ENCODE measurements at places on chromosomes 3 and 15. TPM values are rescaled to one million over a fixed set of nuclear protein-coding genes. Genes with fewer than 3 reads are reported as not detected.

The SELENOS gene
- total RNA-seq, result 65.6 TPM

The GOLGA8F gene
- not detected for total RNA-seq

The CPNE4 gene
- total RNA-seq, result 1.8 TPM

The HTR3E gene
- 7.1 TPM for total RNA-seq

The TMC3 gene
- not detected for total RNA-seq

GRCh38 chr3:16207031-16207430 lies 32.6 kb downstream of the GALNT15 start:
- DNase-seq, result no peak

DNA sequence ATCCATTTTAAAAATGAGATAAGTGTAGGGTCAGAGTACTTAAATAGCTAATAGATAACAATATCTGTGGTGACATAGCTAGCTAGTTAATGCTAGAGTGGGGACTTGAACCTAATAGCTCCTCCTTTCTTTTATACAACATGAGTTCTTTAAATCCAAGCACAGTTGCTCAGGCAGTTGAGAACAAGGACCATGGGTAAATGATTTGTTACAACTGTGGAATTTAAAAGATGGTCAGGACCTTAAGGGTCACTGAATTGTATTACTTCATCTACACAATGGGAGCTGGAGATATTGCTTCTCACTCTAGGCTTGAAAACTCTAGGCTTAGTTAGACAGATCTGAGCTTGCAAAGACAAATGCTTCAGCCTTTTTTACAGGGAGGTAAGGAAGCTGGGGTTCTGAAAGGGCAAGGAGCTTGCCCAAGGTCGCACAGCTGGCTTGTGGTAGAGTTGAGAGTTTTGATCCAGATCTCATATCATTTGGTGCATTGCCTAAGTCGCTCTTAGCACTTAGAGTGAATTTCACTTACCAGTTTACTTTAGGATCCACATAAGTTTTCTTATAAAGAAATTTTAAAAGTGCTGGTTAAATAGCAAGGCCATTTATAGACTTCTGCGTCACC lies 90.2 kb downstream of the EDEM1 start:
- DNase-seq, result no peak

- no peak for DNase-seq
Measured at GRCh38 chr15:78619022-78619950, 1.5 kb downstream of the CHRNA3 start.

- peak; percentile 68 for DNase-seq
Measured at GRCh38 chr3:127744253-127744815, 71.6 kb downstream of the ABTB1 start.

DNA sequence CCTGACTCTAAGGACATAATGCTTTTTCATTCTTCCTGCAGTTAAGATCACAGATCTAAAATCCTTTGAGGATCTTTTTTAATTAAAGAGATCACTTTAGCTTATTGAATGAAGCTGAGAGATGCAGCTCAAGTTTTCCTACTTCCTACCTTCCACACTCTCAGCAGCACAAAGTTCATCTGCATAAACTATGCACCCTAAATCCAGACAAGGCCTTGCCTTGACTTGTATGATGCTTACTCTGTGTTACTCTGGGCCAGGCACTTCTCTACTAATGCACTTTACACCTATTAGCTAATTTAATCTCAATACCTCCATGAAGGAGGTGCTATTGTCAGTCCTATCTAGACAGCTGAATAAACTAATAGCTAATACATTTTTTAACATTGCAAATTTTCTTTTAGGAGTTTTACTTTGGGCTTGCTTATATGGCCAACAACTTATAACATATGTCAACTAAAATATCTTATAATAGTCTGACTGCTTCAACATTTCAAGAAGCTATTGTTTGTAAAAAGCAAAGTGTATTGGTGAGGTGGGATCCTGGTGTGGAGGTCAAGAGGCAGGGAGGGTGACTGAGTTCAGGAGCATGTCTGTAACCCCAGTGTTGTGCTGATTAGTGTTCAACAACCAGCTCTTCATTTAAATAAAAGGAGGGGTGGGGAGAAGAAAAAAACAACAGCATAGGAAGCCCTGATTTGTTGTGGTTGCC lies 172.4 kb upstream of the ATP11B start:
- DNase-seq, result no peak

DNA sequence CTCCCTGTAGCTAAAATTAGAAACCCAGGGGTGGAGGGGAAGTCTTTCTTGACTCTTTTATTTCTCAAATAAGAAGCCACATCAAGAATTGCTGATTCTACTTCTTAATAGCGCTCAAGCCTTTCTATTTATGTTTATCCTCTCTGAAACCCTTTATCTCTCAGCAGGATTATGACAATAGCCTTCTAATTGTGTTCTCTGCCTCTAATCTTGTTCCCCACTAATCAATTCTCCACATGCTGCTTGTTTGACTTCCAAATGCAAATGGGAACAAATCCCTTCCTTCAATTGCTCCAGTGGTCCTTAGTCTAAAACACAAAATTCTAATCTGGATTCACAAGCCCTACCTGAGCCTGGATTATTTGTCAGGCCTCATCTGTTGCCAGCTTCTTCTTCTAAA lies 43.7 kb upstream of the CFAP20DC start:
- no peak for DNase-seq

DNA sequence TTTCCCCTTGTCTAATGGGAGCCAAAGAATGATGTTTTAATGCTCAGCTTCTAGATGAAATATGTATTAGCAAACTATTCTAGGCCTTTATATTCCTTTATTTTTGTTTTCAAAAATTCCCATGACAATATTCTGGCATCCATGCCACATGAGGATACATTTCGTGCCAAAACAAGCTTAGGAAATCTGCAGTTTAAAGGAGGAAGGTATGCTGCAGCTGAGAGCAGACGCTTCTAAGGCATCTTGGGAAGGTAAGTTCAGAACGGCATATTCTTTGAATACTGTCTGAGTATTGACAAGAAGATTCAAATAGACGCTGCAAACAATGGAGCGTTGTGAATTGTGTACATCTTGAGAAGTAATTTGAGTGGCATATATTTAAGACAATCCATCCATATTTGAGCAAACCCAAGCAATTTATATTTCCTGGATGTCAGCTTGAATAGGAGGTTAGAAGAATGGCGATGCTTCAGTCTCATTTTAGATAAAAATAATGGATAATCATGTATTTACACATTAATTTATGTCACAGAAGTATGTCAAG lies 158.6 kb downstream of the RAP2B start:
- DNase-seq, result no peak

GRCh38 chr3:53162672-53163443 lies 1.8 kb downstream of the PRKCD start:
- DNase-seq, result no peak

DNA sequence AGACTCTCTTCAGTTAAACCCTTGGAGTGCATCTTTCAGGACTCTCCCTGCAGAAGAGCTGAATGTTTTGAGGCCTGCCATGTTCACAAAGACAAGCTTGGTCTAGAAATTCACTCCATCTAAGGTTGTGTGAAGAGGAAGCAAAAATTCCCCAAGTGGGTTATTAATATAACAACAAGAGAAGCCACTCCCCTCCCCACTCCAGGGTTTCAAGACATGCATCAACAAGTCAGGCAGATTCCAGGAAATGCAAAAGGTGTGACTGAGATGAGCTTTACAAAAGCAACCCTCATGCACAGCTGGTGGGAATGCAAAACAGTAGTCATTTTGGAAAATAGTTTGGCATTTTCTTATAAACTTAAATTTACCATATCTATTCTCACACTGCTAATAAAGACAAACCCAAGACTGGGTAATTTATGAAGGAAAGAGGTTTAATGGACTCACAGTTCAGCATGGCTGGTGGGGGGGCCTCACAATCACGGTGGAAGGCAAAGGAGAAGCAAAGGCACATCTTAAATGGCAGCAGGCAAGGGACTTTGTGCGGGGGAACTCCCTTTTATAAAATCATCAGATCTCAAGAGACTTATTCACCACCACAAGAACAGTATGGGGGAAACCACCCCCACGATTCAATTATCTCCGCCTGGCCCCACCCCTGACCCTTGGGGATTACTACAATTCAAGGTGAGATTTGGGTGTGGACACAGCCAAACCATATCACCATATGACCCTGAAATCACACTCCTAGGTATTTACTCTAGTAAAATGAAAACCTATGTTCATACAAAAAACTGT lies 31.3 kb downstream of the TARS3 start:
- DNase-seq, result no peak

DNA sequence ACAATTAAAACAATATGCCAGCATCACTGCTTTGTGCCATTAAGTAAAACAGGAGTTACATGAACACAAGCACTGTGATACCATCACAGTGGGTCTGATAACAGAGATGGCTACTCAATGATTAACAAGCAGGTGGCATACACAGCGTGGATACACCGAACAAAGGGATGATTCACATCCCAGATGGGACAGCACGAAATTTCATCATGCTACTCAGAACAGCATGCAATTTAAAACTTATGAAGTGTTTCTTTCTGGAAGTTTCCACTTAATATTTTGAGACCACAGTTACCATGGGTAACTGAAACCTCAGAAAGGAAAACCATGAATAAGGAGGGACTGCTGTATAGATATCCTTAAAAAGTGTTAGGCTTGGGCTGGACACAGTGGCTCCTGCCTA lies 44.5 kb downstream of the SLC24A1 start:
- DNase-seq, result peak; percentile 71

DNA sequence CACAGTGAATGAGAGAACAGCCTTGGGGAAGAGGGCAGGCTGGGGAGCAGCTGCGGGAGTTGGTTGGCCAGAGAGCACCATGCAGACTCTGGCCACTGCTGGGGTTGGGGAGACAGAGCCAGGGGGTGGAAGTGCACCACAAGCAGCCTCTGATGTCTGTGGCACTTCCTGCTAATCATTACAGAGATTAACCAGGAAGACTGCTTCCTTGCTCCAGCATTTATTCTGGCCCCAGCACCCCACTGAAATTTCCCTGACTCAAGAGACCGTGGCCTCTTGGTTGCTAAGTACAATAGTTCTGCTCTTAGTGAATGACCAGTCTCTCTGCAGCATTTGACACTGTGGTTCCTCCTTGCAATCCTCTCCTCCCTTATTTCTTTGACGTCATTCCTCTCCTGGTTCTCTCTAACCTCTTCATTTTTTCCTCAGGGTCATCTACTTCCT lies 266.2 kb upstream of the ROPN1 start:
- DNase-seq, result peak; percentile 61

GRCh38 chr15:93209690-93210445 lies 120.9 kb upstream of the RGMA start:
- DNase-seq, result no peak

GRCh38 chr3:104648823-104649222 lies 717.9 kb upstream of the ALCAM start:
- no peak for DNase-seq

DNA sequence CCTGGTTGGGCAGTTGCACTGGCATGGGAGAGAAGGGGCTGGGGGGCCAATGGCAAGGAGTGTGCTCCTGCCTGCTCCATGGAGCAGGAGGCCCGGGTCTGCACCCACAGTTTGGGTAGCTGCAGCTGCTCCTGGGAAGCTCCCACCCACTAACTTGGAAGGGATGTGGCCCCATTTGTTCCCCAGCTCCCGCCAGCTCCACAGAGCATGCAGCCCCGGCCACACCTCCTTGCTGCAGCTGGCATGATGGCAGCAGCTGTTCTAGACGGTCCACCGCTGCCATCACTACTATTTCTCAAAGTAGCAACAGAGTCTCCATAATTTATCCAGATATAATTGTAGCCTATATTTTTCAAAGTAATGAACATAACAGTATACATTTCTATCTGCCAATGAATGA lies 65.8 kb downstream of the PIK3CB start:
- peak; percentile 72 for DNase-seq

DNA sequence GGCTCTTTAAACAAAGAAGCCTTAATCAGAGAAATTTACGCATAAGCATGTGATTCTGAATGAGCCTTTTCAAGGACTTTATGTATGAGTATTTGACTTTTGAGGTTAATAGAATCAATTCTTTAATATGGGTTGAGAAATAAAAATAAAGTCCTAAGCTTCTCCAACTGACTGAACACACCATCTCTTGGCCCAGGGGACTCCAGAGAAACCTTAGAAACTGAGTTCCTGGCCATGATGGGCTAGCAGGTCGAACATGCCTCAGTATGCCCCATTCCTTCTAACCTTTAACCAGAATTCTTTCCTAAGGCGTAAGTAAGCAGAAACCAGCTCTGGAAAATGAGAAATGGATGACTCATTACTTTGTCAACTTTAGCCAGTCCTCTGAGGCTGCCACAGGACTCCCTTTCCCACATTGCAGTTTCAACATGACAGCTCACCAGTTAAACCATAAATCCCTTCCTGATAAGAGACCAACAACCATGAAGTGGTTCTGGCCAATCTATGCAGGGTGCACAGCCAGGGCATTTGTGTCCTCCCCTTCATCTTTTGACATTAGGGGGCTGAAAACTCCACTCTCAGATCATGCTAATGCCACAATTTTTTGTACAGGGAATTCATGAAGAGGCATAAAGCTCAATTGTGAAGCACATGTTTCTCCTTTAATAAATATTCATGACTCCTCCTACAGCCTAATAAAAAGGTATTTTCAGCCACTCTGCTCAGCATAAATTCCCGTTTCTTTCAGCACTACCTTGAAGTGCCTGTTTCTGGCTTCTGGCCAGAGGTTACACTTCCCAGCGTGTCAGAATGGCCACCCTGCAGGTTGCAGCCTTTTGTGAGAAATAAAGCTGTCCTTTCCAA lies 33.3 kb downstream of the TM4SF18 start:
- peak; percentile 89 for DNase-seq
